Nucleus accumbens (tissue), 56 donors: ENCODE measurements at places on chromosomes 7 and 10.
A peak's percentile ranks its signal among the peaks of the same experiment; 100 is the strongest.

DNA sequence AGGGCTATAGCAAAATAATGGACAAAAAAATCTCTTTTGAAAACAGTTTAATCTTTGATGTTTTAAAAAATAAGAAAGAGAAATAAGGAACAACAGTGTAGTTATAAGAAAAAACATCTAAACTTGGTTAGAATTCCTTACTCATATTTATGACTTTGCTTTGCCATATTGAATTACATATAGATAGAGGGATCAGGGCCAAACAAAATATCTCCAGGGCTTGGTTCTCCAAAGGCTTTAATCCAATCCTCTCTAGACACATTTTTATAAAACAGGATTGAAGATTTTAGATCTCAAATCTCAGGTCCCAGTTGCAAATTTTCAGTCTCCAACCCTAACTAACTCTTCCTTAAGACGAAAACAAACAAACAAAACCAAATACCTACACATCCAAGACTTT, 72.6 kb upstream of the RHOBTB1 start:
- no peak for DNase-seq

GRCh38 chr7:86668315-86668714, 24.6 kb downstream of the GRM3 start:
- DNase-seq = no peak

GRCh38 chr7:77661816-77662215, 34.4 kb upstream of the RSBN1L start:
- DNase-seq = no peak

- no peak for DNase-seq
These were observed 25.8 kb downstream of the DENND10 start for GRCh38 chr10:119129721-119130120.

DNA sequence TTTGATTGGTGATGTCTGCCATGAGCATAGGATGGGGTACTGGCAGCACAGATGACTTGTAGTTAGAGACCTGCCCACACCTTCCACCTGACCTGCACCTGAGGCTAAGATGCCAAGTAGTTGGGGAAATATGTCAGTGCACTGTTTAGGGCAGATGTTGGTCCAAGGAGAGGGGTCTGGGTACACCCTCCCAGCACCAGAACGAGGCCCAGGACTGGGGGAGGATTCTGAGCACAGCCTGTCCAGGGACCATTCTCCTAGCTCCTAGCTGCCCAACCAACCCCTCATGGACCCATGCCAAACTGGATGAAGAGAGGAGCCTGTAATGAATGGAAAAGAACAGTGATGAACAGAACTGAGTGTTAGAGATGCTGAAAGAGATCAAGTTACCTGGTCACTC, 28.0 kb downstream of the FRMPD2 start:
- DNase-seq = no peak

DNA sequence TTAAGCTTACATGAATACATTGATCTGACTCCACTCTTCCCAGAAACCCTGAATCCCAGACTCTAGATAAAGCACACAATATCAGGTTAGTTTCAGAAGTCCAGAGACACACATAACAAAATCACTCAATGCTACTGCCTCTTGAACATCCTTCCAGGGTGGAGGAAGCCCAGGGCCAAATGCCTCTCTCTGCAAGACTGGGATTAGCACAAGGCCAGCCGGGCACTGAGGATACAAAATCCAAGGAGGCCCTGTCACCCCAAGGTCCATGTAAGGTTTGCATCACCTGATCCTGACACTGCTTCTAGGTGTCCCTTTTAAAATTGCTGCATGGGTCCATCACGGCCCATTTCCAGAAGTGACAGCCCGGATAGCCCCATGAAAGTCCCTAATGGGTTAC, 2.6 kb upstream of the PLXNA4 start:
- DNase-seq = no peak

- DNase-seq = no peak
These were observed 41.8 kb upstream of the C10orf71 start for GRCh38 chr10:49257154-49257553.

- DNase-seq = no peak
These were observed 860.6 kb upstream of the CELF2 start for GRCh38 chr10:10156917-10157600.

DNA sequence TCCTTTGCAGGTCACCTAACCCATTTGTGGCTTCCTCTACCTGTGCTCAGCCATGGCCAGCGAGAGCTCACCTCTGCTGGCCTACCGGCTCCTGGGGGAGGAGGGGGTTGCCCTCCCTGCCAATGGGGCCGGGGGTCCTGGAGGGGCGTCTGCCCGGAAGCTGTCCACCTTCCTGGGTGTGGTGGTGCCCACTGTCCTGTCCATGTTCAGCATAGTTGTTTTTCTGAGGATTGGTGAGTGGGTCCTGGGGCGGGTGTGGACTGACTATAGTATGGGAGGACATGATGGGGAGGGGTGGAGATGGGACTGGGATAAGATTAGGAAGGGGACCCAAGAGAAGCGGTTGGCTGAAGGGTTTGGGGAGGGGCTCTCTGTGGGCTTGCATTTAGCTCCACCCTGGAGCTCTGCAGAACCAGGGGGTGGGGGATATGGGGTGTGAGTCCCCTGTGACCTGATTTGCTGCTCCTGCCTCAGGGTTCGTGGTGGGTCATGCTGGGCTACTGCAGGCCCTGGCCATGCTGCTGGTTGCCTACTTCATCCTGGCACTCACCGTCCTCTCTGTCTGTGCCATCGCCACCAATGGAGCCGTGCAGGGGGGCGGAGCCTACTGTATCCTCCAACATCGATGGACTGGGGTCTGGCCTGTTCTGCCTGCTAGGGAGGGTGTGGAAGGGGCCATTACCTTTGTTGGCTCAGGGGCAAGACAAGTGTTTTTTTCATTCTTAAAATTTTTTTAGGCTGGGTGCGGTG, 1.8 kb downstream of the SLC12A9 start:
- no peak for DNase-seq

DNA sequence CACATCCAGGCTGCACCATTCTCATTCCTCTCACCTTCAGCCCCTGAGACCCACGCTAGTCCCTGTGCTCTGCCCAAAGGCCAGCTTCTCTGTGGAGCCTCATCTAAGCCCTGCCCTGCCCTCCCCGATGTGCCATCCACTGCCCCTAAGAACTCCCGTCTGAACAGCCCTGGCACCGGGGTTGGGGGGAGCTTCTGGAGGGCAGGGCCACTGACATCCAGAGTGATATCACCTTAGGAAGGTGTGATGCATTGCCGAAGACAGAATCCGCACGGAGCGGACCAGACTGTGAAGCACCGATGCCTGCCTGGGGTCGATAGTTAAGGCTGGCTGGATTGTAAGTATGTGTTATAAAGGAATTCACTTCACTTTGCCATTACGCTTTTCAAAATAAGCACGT, 511.0 kb downstream of the PTPRN2 start:
- DNase-seq = no peak

- DNase-seq = no peak
These were observed 6.0 kb upstream of the ZNRF2 start for GRCh38 chr7:30278376-30278775.

- no peak for DNase-seq
These were observed 161.6 kb downstream of the ITGA8 start for GRCh38 chr10:15558136-15558535.

GRCh38 chr10:98088186-98088971, 46.1 kb upstream of the R3HCC1L start:
- peak; percentile 20 for DNase-seq

DNA sequence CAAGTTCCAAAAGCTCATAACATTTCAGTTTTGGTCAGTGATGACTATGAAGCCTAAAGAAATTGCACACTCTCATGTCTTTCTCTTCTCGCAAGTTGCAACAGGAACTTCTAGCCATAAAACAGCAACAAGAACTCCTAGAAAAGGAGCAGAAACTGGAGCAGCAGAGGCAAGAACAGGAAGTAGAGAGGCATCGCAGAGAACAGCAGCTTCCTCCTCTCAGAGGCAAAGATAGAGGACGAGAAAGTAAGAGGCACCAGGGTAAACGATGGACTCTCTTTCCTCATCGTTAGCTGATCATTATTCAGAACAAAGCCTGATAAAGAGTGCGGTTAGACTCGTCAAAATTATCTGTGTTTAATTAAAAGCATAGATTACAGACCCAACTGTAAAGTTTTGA, 94.7 kb downstream of the HDAC9 start:
- DNase-seq = no peak

DNA sequence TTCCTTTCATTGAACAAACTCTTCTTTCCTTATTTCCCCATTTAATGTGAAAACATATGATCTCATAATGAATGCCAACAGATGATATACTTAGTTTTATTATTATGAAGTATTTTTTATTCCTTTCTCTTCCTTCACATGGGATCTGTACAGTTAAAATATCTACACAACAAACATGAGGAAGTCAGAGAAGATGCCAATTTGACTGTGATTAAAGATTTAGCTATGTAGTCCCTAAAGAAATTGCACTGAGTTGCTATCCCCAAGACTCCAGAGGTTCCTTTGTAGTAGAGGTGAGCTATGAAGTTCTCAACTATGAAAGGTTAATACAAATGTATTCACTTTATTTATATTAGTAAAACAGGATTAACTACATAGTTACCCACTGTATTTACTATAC, 60.6 kb upstream of the LRRN3 start:
- no peak for DNase-seq
